Heart right ventricle (tissue), 16 donors: ENCODE measurements at places on chromosomes 6 and 20. TPM values are rescaled to one million over a fixed set of nuclear protein-coding genes. Genes with fewer than 3 reads are reported as not detected.
A peak's percentile ranks its signal among the peaks of the same experiment; 100 is the strongest.

GRCh38 chr6:114581293-114581692, 238.5 kb upstream of the HS3ST5 start:
- DNase-seq, result no peak
- H3K4me3 ChIP-seq, result no peak overlapping the region
- no peak overlapping the region for H3K27ac ChIP-seq
- no peaks in the 10 kb centered on the region for H3K27me3 ChIP-seq

GRCh38 chr20:6975311-6975710, 207.8 kb downstream of the BMP2 start:
- no peak overlapping the region for H3K4me3 ChIP-seq
- DNase-seq, result no peak
- no peaks in the 10 kb centered on the region for H3K36me3 ChIP-seq
- H3K4me1 ChIP-seq, result no peaks in the 10 kb centered on the region
- no peak overlapping the region for H3K27ac ChIP-seq

The SYNCRIP gene
- 71.8 TPM for total RNA-seq

The GHRH gene
- 0.85 TPM for total RNA-seq

DNA sequence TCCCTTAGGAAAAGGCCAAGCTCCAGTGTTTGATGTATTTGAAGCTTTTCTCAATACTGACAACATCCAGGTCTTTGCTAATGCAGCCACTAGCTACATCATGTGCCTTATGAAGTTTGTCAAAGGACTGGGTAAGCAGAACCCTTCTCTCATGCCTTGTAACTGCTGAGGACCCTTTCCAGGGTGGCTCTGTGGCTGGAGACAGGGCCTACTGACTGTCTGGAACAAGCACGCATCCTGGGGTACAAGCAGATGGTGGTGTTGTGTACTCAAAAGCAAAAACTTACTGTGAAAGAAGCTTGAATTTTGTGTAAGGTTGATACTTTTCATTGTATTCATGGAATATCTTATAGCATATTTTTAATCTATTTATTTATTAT, 69.0 kb upstream of the SMIM28 start:
- no peak overlapping the region for H3K4me3 ChIP-seq
- no peaks in the 10 kb centered on the region for H3K36me3 ChIP-seq
- no peaks in the 10 kb centered on the region for H3K27me3 ChIP-seq
- H3K27ac ChIP-seq, result no peak overlapping the region
- no peak for DNase-seq

DNA sequence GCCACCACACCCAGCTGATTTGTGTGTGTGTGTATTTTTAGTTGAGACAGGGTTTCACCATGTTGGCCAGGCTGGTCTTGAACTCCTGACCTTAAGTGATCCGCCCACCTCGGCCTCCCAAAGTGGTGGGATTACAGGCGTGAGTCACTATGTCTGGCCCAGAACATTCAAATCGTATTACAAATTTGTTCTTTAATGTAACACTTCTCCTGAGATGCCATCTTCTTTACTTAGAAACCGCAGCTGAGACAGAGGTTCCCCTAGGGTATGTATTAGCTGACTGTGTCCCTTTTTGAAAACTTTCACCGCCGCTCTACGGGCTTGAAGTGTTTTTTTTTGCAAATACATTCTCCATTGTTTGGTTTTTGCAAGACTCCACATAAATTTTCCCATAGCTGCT, 62.6 kb downstream of the TOX2 start:
- H3K36me3 ChIP-seq, result no peaks in the 10 kb centered on the region
- no peaks in the 10 kb centered on the region for H3K4me1 ChIP-seq
- no peak overlapping the region for H3K4me3 ChIP-seq
- H3K27ac ChIP-seq, result no peak overlapping the region
- peaks cover 5% of the 10 kb centered on the region for H3K27me3 ChIP-seq

DNA sequence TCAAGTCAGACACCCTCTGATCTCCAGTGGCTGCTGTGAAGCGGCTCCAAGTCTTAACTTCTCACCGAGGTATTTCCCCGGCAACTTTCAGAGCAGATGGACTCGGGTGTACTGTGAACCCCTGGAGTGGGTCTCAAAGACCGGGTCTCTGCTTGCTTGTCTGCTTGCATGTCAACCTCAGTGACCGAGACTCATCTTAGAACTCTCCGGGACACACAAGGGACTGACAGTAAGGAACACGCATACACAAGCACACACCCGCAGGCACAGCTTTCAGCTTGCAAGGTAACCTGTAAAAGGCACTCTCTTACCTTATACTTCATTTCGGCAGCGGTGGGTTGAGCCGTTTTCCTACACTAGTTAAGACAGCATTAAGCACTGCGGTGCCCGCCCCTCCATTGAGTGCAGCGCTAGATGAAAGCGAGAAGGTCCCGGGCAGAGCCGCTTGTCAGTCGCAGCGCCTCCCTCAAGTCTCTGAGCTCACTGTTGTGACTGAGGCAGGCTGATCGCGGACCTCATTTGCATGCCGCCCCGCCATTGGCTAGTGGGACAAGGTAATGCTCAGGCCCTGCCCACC, at the start of gene NEDD9:
Gene NEDD9 (minus strand): TSS at position 476 of the 577 bp plus-strand sequence. CDS start 153 bp downstream, at position 323.
- H3K36me3 ChIP-seq, result no peaks in the 10 kb centered on the region
- H3K4me3 ChIP-seq, result peak within 1 kb of the TSS; percentile 65
- no peaks in the 10 kb centered on the region for H3K27me3 ChIP-seq
- peak within 1 kb of the TSS; percentile 79 for H3K27ac ChIP-seq
- peaks cover 3% of the 10 kb centered on the region for H3K4me1 ChIP-seq
- peak; percentile 92 for DNase-seq

DNA sequence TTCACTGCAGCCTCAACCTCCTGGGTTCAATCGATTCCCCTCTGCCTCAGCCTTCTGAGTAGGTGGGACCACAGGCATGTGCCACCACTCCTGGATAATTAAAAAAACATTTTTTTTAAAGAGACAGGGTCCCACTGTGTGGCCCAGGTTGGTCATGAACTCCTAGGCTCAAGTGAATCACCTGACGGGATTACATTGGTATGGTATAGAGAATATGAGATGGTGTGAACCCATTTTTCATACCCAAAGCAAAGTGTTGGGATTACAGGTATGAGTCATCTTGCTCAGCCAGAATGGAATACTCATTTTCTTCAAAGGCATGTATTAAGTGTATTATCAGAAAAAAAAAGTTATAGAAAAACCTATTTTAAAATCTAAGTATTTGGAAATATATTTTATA, 114.2 kb downstream of the AHI1 start:
- H3K4me3 ChIP-seq, result no peak overlapping the region
- no peak overlapping the region for H3K27ac ChIP-seq
- no peaks in the 10 kb centered on the region for H3K27me3 ChIP-seq
- H3K4me1 ChIP-seq, result no peaks in the 10 kb centered on the region
- DNase-seq, result no peak

GRCh38 chr20:49478266-49478665, 4.2 kb downstream of the KCNB1 start:
- DNase-seq, result no peak

DNA sequence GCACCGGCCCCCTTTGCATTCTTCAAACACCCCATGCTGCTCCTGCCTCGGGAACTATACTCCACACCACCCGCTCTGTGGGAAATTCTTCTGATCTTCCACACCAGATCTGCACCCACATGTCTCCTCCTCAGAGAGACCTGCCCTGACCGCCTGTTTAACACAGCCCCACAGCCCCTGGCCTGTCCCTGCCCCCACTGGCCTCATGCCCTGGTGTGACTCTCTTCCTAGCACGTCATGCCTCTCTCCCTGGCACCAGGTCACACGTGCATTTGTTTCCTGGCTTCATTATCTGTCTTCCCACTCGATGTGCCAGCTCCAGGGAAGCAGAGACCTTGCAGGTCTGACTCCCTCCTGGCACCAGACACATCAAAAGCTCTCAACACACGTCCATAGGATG, 79.6 kb downstream of the ANKRD60 start:
- H3K27ac ChIP-seq, result no peak overlapping the region
- no peaks in the 10 kb centered on the region for H3K36me3 ChIP-seq
- no peaks in the 10 kb centered on the region for H3K4me1 ChIP-seq
- no peak for DNase-seq
- H3K4me3 ChIP-seq, result no peak overlapping the region

- no peak overlapping the region for H3K4me3 ChIP-seq
- no peak overlapping the region for H3K27ac ChIP-seq
- no peak for DNase-seq
- no peaks in the 10 kb centered on the region for H3K27me3 ChIP-seq
- H3K4me1 ChIP-seq, result no peaks in the 10 kb centered on the region
These were observed 252.8 kb downstream of the PHF3 start for GRCh38 chr6:63888416-63888815.

- H3K27me3 ChIP-seq, result peaks cover 55% of the 10 kb centered on the region
- H3K4me1 ChIP-seq, result no peaks in the 10 kb centered on the region
- no peak overlapping the region for H3K27ac ChIP-seq
- no peaks in the 10 kb centered on the region for H3K36me3 ChIP-seq
- no peak for DNase-seq
- H3K4me3 ChIP-seq, result no peak overlapping the region
These were observed 13.3 kb downstream of the GRM4 start for GRCh38 chr6:34132486-34133185.

DNA sequence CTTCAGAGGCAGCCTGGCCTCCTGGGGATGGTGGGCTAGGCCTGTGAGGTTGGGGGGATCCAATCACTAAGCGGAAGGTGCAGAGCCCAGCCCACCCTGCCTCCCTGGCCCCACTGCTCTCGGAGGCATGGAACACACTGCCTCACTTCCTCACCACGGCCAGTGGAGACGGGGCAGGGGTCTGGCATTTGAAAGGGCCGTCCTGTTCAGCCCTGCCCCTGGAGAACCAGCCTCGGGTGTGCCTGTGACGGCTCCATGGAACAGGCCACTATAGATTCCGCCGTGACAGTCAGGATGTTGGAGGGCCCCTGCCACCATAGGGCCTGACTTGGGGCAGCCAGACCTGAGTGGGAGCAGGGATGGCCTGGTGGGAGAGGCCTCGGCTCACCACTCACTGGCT, 110.2 kb downstream of the DACT2 start:
- no peak overlapping the region for H3K27ac ChIP-seq
- H3K4me3 ChIP-seq, result no peak overlapping the region
- no peak for DNase-seq
- H3K27me3 ChIP-seq, result no peaks in the 10 kb centered on the region

DNA sequence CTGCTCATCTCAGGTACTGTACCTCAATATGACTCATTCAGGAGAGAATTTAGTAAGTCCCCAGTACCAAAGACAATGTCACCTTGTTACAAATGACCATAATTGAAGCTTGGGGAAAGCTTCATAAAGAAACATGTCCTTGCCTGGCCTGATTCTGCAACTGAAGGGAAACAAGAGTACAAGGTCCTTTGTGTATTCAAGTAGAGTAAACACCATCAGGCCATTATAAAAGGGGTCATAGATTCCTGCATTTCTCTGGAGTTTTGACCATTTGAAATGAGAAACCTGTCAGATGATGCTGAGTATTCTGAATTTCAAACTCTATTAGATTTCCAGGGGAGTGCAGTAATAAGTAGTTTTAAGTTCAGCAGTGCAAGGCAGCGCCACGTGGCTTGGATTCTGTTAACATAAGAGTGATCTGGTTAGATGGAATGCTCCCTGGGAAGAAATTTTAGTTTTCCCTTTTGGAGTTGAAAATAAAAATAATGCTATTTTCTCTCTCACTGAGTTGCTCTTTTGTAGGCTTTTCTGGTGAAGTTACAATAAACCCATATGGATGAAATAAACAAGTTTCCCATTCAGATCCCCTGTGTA, 1054.3 kb downstream of the EPHA7 start:
- H3K4me1 ChIP-seq, result no peaks in the 10 kb centered on the region
- H3K36me3 ChIP-seq, result no peaks in the 10 kb centered on the region
- no peak overlapping the region for H3K4me3 ChIP-seq

DNA sequence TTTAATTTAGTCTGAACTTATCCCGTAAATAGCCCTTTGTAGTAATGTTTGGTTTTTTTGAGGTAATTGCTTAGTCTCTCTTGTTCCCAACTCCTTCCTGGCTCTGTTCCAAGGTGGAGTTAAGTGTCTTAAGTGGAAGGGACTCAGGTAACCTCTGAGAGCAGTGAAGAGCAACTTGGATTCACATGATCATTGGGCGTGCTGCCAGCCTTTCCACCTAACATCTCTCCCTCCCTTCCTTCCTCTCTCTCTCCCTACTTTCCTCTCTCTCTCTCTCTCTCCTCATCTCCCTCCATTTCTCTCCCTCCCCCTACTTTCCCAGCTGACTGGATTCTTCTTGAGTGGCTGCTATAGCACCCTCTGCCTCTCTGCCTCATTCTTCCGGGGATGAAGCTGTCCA, 232.9 kb upstream of the SASH1 start:
- no peak for DNase-seq
- H3K4me3 ChIP-seq, result no peak overlapping the region
- H3K27ac ChIP-seq, result no peak overlapping the region
- H3K27me3 ChIP-seq, result no peaks in the 10 kb centered on the region
- no peaks in the 10 kb centered on the region for H3K36me3 ChIP-seq

The SLC12A5 gene
- not detected for total RNA-seq

The CCN6 gene
- total RNA-seq, result not detected

DNA sequence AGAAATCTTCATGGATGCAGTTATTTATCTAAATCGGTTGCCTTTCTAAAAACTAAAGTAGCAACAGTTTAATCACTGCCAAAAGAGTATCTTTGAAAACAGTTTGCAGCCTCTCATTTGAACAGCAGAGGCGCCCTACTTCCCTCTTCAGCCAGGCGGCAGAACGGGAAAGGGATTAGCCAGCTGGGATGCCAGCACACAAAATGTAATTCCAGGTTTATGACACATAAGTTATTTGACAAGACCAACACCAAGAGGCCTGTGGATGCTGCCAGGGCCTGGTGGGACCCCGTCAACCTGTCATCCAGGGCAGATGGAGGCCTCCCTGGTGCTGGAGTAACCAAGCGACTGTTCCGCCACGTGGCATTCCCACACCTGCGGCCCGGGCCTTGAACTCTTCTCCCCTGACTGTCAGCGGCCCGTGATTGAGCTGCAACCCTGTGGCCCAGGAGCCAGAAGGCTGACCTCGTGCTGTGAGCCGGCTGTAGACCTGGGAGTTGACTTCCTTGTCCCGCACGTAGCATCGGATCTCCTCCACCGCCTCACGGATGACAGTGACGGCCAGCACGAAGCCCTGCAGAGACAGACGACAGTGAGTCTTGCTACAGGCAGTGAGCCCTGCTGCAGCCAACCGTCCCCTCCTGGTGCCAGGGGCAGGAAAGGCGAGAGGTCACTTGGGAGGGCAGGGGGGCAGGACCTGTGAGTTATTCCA, 55.5 kb downstream of the ATP9A start:
- no peak for DNase-seq
- no peak overlapping the region for H3K4me3 ChIP-seq
- H3K4me1 ChIP-seq, result no peaks in the 10 kb centered on the region
- H3K27ac ChIP-seq, result no peak overlapping the region

- H3K4me1 ChIP-seq, result peaks cover 16% of the 10 kb centered on the region
- no peaks in the 10 kb centered on the region for H3K36me3 ChIP-seq
- no peak for DNase-seq
- peaks cover 52% of the 10 kb centered on the region for H3K27me3 ChIP-seq
- no peak overlapping the region for H3K4me3 ChIP-seq
These were observed 59.6 kb downstream of the ZNF831 start for GRCh38 chr20:59223182-59223601.

DNA sequence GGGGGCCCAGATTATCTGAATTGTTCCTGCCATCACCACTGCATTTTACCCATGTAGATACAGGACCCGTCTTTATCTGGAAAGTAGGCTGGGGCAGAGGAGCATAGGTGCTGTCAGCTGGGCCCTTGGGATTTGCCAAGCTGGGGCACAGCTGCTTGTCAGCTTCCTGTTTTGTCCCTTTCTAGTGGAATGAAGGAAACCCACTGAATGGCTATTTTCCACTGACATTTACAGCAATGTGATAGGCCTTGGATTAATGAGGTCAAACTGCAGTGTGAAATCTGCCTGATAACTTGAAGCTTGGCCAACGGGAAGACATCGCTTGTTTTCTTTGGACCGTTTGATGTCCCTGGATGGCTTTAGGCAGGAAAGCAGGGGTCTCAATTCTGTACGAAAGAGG, 6.7 kb downstream of the PPP1R16B start:
- H3K36me3 ChIP-seq, result peaks cover 7% of the 10 kb centered on the region
- H3K4me3 ChIP-seq, result no peak overlapping the region
